Activated CD4-positive, alpha-beta T cell treated with anti-CD3 and anti-CD28 coated beads, Interleukin-2, amount 50 U/mL, for 48 hours (primary cell): ENCODE measurements at places on chromosomes 7 and 10.

- DNase-seq = no peak
Observed at GRCh38 chr10:33233635-33234034, 100.8 kb downstream of the NRP1 start.

GRCh38 chr7:135562720-135563119 lies 5.0 kb downstream of the NUP205 start:
- no peak for DNase-seq

GRCh38 chr10:62063795-62064472 lies 162.4 kb downstream of the ARID5B start:
- DNase-seq = no peak

DNA sequence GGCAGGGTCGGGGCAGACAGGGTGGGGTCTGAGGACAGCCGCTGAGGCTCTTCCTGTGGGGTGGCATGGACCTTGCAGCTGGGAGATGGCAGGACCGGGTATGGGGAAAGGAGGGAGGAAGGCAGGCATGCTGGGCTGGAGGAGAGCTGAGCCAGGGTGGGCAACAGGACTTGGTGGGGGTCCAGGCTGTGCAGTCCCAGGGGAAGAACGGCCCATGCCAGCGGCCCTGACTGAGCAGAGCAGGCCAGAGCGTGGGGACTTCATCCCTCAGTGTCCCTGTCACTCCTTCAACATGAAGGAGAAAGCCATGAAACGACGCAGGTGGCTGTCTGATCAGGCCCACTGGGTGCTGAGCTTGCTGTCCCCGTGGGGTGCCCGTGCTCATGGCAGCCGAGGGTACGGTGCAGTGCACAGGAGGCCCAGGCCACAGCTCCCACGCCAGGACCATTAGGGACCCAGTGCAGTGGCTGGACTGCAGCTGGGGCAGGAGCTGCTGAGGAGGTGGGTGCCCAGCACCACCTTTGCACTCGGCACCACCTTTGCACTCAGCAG lies 519.6 kb downstream of the PTPRN2 start:
- no peak for DNase-seq

- DNase-seq = no peak
Observed at GRCh38 chr7:155071121-155071651, 1.1 kb downstream of the HTR5A start.

- DNase-seq = peak; percentile 69
Observed at GRCh38 chr10:110363572-110364411, 59.1 kb upstream of the SMNDC1 start.

DNA sequence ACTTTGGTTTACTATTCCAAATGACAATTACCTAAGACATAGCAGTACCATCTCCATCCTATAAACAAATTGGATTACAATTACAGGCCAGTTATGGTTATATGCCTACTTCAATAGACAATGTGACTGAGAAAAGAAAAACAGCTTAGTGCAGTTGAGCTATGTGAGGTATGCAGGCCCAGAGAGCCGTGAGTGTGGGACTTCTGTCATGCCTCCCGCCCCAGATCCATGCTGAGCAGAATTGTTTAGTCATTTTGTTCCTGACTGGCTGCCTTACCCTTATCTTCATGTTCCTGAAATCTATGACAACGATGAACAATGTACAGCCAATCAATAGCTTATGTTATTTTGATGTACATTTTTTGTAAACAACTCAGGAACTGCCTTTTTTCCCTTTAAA lies 21.7 kb downstream of the LARP4B start:
- DNase-seq = no peak

- DNase-seq = no peak
Observed at GRCh38 chr7:114081606-114082425, 163.0 kb upstream of the PPP1R3A start.

DNA sequence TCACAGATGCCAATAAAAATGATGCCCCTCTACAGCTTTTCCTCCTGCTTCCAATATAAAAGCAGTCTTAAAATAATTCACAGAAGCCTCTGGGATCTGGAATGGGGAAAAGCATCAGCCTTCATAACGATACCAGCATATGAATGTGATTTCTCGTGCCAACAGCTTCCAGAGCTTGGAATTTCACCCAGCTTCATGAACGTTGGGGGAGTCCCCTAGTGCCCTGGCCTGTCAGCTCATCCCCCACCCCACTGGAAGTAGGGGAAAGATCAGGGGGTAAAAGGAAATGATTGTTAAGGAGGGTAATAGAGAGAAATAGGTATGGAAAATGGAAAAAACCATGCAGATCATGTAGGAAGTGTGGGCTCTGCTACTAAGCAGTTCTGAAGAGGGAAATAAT lies 253.6 kb downstream of the INHBA start:
- no peak for DNase-seq

- DNase-seq = no peak
Observed at GRCh38 chr7:83863906-83864305, 215.0 kb upstream of the SEMA3E start.

GRCh38 chr10:64011912-64012714 lies 490.9 kb downstream of the REEP3 start:
- no peak for DNase-seq

DNA sequence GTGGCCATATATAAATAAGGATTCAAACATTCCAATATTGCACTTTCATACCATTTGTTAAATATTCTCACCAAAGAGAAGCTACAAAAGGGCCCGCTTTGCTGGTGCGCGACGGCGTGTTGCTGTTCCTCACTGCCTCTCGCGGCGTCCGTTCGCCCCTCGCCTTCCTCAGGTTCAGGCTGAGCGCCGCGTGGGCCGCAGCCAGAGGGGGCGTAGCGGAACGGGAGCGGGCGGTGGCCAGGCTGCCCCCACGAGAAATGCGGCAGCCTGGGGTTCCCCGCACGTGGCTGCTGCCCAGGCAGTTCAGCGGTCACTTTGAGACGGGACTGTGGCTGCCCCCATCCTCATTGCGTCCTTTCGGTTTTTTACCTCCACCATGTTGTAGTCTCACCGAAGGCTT lies 67.3 kb upstream of the VWDE start:
- no peak for DNase-seq

DNA sequence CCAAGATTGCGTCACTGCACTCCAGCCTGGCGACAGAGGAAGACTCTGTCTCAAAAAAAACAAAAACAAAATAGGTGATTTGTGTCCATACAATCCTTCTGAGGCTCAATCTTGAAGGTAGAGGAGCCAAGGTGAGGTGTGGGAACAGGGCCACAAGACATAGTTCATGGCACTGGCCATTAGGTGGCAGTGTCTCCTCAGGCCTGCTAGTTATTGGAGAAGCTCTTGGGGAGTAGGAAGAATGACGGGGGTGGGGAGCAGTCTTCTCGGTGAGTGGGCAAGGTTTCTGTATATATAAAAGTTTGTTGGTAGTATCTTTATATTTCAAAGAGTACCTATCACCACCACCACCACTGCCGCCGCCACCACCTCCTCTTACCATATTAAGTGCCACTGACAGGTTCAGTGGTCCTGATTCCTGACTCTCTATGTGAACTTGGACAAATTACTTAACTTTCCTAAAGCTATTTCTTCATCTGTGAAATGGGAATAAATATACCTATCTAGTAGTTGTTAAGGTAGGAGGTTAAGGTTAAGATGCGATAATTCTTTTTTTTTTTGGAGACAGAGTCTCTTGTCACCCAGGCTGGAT lies 24.0 kb downstream of the CCSER2 start:
- DNase-seq = peak; percentile 80

GRCh38 chr10:98684019-98684899 lies 237.5 kb upstream of the HPS1 start:
- no peak for DNase-seq

- no peak for DNase-seq
Observed at GRCh38 chr7:134533288-134533771, 6.0 kb downstream of the AKR1B10 start.

DNA sequence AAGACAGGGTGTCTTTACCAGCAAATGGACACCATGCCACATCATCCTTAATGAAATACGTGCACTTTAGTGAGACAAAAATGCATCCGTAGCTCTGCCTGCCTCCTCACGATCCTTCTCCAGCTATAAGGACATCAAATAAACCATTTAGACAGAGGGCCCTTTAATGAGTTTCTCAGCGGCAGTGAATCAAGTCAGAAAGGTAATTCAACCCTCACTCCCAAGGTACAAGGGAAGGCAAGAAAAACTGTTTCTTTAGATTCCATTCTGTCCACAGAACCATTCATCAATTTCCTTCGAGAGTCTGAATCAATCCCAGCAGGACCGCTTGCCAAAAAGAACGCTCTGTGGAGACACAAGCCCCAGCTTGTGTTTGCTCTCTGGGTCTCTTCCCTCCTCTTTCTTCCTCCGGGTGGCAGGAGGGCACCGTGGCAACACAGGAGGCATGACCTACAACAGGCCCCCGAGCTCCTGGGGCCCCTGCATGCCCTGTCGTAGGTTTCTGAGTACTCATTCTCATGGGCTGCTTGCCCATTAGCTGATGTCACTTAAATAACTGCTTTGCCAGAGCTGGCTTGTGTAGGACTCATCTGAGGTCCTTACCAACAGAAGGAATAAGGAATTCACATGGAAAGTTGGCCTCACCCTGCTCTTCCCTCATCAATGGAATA lies 297.8 kb upstream of the PRKCQ start:
- no peak for DNase-seq

DNA sequence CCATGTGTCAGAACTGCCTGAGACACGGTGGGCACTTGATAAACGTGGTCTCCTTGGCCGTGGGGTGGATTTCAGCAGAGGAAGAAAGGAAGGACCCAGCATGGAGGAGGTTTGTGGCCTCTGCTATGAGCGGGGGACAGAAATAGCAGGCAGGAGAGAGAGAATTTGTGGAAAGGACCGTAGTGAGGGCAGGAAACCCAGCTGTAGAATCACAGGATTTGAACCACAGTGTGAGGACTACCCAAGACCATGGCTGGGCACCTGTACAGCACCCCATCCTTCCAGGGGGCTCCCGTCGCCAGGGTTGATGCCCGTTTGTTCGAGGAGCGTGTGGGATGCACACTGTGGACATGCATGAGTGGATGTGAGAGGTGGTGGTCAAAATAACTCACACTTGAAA lies 183.4 kb downstream of the PTPN20 start:
- DNase-seq = no peak

DNA sequence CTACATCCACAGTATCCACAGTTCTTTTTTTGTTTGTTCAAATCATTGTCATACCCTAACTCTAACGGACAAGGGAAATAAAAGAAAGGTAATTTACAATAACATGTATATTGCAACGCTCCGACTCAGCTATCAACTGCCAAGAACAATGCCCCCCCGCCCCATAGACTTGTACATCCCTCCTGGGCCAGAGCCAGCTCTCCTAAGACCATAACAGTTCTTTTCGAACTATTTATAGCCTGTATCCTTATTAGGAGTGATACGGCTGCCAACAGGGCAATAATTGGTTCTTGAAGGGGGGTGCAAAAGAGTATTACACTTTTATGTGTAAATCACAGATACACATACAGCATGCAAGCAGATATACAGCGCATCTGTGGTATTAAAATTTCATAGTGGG lies 495.7 kb downstream of the GALNT17 start:
- DNase-seq = no peak

DNA sequence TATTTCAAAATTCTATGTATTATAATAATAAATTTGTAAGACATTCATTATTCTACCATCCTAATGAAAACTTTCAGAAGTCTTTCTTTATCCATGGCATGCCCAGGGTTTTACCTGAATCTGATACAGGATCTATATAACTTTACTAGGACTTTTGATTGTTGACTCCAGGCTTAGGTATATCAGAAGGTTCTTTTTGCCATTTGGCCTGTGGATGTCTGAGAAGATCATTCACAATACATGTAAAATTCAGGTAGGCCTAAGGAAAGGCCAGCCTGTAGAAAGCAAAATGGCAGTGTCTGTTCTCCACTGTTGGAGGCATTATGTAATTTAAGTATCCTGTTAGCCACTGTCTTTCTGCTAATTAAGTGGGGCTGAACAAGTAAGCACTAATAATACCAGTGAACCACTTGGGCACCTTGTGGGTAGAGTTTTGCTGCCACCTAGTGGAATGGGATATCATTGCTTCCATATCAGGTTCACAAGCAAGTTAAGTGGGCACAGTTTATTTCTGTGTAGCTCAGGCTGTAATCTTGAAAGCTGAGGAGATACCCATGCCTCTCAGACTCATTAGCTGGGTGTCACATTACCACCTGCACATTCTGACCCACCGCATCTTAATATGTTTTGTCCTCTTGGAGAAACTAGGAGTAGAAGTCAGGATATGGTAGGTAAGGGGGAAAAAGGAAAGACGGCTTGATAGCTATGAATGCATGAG lies 105.5 kb downstream of the SEPTIN7 start:
- peak; percentile 47 for DNase-seq
